ENCODE measurements at places on chromosomes 5 and 9.

- no peak for DNase-seq
Measured at GRCh38 chr5:82018462-82018861, 46.6 kb downstream of the ATG10 start.

- no peak for DNase-seq
Measured at GRCh38 chr9:2691212-2691611, 26.1 kb upstream of the KCNV2 start.

- DNase-seq, result no peak
Measured at GRCh38 chr5:67897431-67897830, 318.1 kb upstream of the PIK3R1 start.

DNA sequence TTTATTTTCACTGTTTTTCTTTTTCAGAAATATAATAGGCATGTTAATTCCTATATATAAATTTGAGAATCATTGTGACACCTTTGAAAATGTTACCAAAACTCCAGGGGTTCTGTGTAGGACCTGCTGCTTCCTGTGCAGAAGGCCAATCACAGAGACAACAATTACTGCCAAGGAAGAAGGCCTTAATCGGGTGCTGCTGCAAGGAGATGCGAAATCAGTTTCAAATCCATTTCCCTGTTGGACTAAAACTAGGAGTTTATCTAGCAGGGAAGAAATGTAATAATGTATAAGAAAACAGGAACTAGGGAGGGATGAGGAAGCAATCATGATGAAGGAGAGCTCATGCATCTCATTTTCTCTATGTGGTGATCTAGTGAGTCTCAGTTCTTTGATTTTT is 209.7 kb upstream of the NUDT12 start:
- no peak for DNase-seq

- no peak for DNase-seq
Measured at GRCh38 chr5:75616971-75617621, 5.8 kb downstream of the ANKDD1B start.

- no peak for DNase-seq
Measured at GRCh38 chr5:148949841-148950470, 112.9 kb downstream of the SH3TC2 start.

GRCh38 chr9:36945999-36946398 is 88.1 kb downstream of the PAX5 start:
- no peak for DNase-seq

DNA sequence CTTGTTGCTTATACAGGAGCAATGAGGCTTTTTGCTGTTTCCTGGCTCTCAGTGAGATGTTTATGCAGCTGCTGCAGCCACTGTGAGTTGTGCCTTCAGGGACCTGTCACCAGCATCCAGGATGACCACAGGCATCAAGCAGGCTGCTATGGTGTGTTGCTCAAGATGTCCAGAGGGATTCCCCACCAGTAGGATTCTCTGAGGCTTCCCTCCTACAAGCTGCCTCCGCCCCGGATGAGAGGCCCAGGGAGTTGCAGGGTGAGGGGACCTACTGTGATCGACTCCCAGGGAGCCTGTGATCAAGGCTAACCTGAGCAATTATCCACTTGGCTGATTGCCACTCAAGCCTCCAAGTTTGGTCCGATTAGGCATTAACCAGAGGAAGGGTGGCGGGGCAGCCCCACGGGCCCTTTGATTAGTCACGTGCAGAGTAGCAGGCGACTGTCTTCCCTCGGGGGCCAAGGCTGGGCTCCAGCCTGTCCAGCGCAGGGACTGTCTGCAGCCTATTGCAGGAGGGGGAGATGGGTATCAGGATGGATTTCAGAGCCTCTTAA is 1.8 kb upstream of the FAT2 start:
- no peak for DNase-seq

DNA sequence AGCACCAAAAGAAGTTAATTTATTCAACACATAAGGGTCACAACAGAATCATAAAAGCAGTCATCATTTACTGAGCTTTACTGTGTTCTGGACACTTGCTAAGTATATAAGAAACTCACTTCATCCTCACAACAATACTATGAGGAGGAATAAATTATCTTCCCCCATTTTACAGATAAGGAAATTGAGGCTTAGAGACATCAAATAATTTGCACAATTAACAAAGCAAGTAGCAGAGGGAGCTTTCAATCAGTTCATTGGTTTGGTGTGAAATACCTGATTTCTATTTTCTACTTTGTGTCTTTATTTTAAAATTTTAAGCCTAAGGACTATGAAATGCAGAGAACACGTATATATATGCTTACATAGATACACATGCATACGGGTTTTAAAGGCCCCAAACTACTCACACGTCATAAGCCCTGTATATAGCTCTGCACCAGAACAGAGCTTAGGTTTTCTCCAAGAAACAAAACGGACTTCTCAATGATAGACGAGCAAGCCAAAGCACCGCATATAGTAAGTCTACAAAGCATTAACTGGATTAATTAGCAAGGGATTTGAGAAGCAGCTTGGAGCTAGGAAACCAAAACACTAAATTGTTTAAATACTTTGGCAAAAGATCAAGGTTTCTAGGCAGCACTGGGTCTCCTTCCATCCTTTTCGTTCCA is 95.6 kb downstream of the DENND1A start:
- no peak for DNase-seq

- no peak for DNase-seq
Measured at GRCh38 chr9:32291370-32291769, 93.1 kb upstream of the ACO1 start.

DNA sequence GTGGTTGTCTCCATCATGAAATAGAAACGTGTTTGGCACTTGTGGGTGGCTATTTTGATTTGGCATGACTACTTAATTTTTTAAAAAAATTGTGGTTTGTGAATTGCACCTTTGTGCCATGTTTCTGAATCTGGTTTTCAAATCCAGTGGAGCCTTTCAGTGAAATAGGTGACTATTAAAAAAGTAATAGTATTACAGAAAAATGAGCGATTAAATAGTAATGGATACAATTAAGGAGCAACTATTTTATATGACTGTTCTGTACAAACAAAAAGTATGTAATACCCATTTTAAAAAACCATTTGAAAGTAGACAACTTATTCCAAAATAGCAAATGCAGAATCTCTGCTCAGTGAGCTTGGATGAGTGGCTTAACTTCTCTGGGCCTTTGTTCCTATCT is 3.0 kb downstream of the SOWAHA start:
- no peak for DNase-seq

DNA sequence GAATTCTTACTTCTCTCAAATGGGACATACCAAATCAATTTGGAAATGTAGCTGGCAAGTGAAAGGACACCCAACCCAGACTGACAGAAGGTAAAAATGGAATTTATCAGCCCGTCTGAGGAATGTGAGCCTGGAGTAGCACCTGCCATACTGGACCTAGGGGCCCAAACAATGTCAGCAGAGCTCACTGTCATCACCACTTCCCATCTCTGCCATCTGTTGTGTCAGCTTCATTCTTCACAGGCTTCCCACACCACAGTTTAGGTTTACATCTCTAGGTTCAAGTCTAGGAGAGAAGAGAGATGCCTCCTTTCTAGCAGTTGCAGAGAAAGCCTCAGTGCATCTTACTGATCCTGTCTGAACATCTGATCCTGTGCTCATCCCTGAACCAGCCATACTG is 222.4 kb downstream of the DOCK8 start:
- no peak for DNase-seq

DNA sequence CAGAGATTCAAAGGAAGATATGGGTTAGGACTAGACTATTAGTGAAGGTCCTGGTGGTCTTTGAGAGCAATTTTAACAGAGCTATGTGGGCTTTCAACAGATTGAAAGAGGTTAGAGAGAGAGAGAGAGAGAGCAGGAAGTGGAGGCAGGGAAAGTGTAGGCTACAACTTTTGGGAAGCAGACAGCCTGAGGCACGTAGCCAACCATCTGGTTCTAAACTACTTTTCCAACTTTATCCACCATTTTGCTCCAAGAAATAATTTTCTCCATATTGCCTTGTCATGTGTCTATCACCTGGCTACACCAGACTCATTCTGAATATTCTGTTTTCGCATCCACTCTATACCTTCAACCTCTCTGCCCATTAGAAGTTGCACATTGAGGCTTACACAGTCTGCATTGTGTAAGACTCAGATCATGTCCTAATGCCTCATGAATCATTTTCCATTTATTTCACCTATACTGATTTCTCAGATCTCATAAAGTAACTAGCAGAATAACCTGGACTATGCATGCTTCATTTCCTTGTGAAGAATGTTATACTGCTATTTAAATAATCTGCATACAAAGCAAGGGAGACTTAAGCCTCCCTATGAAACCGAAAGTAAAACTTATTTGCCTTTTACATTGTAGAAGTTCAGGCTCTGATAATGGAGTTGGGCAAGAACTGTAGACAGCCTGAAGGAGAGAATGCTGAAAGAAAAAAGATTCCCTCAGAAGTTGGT is 235.6 kb downstream of the ELAVL2 start:
- DNase-seq, result no peak

DNA sequence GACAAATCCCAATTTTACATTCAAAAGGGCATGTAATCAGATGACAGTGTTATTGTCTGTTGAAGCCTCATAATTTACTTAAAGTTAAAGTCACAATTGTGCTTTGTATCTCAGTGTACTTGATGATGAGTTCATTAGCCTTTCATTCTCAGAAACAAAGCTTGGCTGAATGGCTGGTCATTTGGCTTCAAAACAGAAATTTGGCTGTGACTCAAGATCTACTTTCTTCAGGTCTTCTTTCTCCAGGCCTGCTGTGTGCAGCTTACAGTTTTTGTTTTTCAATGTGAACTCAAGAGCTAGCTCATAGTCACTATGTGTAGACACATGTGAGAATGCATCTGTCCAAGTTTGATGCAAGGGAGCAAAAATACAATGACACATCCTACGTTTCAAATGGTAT is 2003.6 kb upstream of the WWC1 start:
- no peak for DNase-seq

GRCh38 chr9:129988607-129989361 is 54.2 kb downstream of the FNBP1 start:
- peak; percentile 30 for DNase-seq

DNA sequence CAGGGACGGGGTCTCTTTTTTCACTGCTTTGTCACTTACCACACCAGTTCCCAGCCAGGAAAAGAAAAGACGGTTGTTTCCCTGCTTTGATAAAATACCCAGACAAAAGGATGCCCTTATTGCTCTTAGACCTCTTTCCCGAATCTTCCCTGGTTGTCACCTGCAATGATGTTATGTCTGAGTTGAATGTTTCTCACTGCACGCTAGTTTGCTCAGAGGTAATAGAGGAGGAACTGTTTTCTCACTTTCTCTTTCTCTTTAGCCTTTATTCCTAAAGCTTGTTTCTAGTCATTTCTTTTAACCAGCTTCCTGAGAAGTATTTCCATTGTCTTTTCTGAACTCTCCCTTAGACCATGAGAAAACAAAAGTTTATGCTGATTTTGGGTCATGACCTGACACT is 32.9 kb downstream of the ACER2 start:
- DNase-seq, result no peak

GRCh38 chr9:22053178-22053577 is 44.1 kb upstream of the CDKN2B start:
- DNase-seq, result no peak

GRCh38 chr5:61575103-61575502 is 243.0 kb downstream of the ZSWIM6 start:
- no peak for DNase-seq

DNA sequence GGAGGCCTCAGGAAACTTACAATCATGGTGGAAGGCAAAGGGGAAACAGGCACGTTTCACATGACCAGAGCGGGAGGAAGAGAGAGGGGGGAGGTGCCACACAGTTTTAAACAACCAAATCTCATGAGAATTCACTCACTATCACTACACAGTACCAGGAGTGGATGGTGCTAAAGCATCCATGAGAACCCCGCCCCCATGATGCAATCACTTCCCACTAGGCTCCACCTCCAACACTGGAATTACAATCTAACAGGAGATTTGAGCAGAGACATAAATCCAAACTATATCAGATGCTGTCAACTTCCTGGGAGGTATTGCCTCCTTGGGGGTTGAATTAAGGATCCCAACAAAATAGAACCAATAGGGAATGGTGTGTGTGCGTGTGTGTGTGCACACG is 407.1 kb downstream of the MED10 start:
- DNase-seq, result no peak

DNA sequence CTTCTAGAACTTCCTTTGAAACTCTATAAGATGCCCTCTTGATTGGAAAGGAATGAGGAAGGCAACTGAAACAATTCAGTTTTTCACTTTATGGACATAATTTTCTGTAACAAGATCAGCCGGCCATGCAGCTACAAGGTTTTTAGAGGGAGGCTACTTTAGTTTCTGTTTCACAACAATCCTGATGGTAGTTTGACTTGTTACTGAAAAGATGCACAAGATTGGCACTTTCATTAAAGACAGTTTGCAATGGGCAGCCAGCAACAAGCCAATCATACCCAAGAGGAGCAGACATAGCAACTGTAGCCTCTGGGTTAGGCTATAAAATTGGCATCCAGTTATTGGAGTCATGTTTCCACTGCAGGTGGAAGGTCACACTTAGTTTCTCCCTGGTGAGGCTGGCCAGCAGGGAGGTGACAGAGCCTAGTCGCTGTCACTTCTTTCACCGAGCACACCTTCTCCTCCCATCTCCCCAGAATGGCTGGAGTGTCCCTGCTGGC is 74.3 kb upstream of the TGFBR1 start:
- DNase-seq, result no peak

- DNase-seq, result no peak
Measured at GRCh38 chr5:15522187-15522520, 22.2 kb downstream of the FBXL7 start.

- no peak for DNase-seq
Measured at GRCh38 chr9:13354733-13355132, 75.2 kb upstream of the MPDZ start.

DNA sequence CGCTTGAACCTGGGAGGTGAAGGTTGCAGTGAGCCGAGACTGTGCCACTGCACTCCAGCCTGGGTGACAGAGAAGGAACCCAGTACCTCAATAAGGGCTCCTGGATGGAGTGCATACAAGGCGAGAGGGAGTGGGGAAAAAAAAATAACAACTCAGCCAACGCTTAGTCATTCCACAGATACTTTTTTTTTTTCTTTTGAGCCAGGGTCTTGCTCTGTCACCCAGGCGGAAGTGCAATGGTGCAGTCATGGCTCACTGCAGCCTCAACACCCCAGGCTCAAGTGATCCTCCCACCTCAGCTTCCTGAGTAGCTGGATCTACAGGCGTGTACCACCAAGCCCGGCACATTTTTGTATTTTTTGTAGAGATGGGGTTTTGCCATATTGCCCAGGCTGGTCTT is 59.5 kb upstream of the GGTA1 start:
- no peak for DNase-seq

- no peak for DNase-seq
Measured at GRCh38 chr9:4886698-4887097, 94.0 kb downstream of the RCL1 start.

DNA sequence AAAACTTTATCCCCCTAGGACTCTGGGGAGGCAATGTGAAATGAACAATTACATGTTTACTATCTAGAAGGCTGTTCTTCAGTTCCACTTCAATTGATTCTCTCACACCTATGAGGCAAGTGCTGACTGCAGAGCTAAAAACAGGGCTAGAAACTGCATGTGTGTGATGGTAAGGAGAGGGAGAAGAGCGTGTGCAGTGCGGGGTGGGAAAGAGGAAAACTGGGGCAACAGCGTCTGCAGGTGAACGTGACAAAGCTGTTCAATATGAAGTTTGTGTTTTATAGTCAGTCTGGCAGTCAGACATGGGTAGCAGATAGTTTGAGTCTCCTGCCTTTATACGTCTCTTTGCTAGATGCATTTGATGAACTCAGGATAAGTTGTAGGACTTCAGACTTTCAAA is 6.6 kb upstream of the COMMD10 start:
- no peak for DNase-seq
